Spinal cord (tissue), 10 donors: ENCODE measurements at places on chromosomes 1 and 21.

- DNase-seq = peak; percentile 64
Observed at GRCh38 chr1:35369922-35370671, 101.6 kb downstream of the ZMYM4 start.

DNA sequence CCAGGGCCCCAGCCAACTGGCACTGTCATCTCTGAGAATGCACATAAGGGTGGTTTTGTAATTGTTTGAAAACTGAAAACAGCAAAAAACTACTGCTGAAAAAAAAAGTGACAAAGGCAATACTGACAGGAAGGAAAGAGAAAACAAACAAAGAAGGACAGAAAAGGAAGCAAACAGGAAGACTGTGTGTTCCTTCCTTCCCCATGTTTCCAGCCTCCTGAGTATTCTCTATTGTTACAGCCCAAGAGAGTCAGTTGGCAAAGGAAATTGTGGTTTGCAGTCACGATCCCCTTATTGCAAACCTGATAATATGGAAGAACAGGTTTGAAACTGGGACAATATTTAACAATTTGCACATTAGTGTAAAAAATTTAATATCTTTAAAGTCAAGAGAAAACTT lies 1177.6 kb downstream of the PLA2G4A start:
- no peak for DNase-seq

- peak; percentile 11 for DNase-seq
Observed at GRCh38 chr1:18347559-18347958, 133.2 kb upstream of the KLHDC7A start.

GRCh38 chr1:8763888-8764287 lies 53.6 kb downstream of the RERE start:
- DNase-seq = no peak

DNA sequence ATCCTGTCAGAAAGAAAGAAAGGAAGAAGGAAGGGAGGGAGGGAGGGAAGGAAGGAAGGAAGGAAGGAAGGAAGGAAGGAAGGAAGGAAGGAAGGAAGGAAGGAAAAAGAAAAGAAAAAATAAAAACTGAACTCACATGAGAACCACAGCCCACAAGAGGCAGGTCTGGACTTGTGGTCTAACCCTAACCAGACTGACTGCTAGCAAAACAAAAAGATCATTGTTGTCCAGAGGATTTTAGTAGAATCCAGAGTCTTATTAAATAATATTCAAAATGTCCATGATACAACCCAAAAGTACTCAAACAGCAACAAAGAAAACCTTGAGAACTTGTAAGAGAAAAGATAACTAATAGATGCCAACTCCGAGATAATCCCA lies 4.7 kb upstream of the ITGB2 start:
- no peak for DNase-seq
